ENCODE measurements at places on chromosomes 7 and 10. TPM values are rescaled to one million over a fixed set of nuclear protein-coding genes. Genes with fewer than 3 reads are reported as not detected.

The BTBD16 gene
- total RNA-seq = not detected

The VTI1A gene
- 31.6 TPM for total RNA-seq

The NXPH1 gene
- not detected for total RNA-seq

The PRR15 gene
- total RNA-seq = 1.3 TPM

The OGDHL gene
- total RNA-seq = 0.32 TPM

The PON3 gene
- under 0.01 TPM for total RNA-seq

The MTG1 gene
- total RNA-seq = 35.4 TPM

The ACSL5 gene
- 8.6 TPM for total RNA-seq

The AKR1B15 gene
- not detected for total RNA-seq

The CDHR1 gene
- total RNA-seq = 0.43 TPM

The SMKR1 gene
- not detected for total RNA-seq

The IFIT1B gene
- not detected for total RNA-seq

The AGBL3 gene
- 1.3 TPM for total RNA-seq

The MYO1G gene
- total RNA-seq = under 0.01 TPM

The ATXN7L1 gene
- total RNA-seq = 17.3 TPM

The TRPV5 gene
- total RNA-seq = not detected

The CALHM3 gene
- total RNA-seq = under 0.01 TPM

The ASIC3 gene
- total RNA-seq = under 0.01 TPM

The MSRB2 gene
- 11.9 TPM for total RNA-seq

The TMEM273 gene
- total RNA-seq = not detected

The ZNF33B gene
- total RNA-seq = 7.8 TPM

The EIF5AL1 gene
- 0.86 TPM for total RNA-seq

The CUBN gene
- 0.86 TPM for total RNA-seq

The FEZF1 gene
- not detected for total RNA-seq

The KAZALD1 gene
- 9.1 TPM for total RNA-seq

The ELAPOR2 gene
- total RNA-seq = 1.7 TPM

The TMEM130 gene
- total RNA-seq = 1.3 TPM

The SDK1 gene
- total RNA-seq = 0.43 TPM

The SEC61A2 gene
- 16.0 TPM for total RNA-seq

The OR2A5 gene
- not detected for total RNA-seq

The CLDN3 gene
- not detected for total RNA-seq

The CXCL12 gene
- 69.9 TPM for total RNA-seq

The NKX2-3 gene
- not detected for total RNA-seq

The BRI3 gene
- total RNA-seq = 59.6 TPM

The FAM53B gene
- 13.4 TPM for total RNA-seq

The LLCFC1 gene
- total RNA-seq = not detected

The STEAP1 gene
- total RNA-seq = 21.6 TPM

The PAOX gene
- total RNA-seq = 6.4 TPM

Measured in fibroblast of villous mesenchyme (primary cell).